ENCODE measurements at places on chromosomes 5 and 9. TPM values are rescaled to one million over a fixed set of nuclear protein-coding genes. Genes with fewer than 3 reads are reported as not detected.

GRCh38 chr9:127130661-127131538 is 8.5 kb upstream of the ANGPTL2 start:
- DNase-seq: no peak

- no peak for DNase-seq
These were observed 219.7 kb downstream of the EFNA5 start for GRCh38 chr5:107451028-107451427.

The IL9 gene
- total RNA-seq: not detected

- no peak for DNase-seq
These were observed 529.3 kb downstream of the BNC2 start for GRCh38 chr9:16341177-16341576.

- DNase-seq: no peak
These were observed 1619.6 kb upstream of the WWC1 start for GRCh38 chr5:166671811-166672210.

The SLC1A1 gene
- 41.6 TPM for total RNA-seq

The SPINK4 gene
- not detected for total RNA-seq

DNA sequence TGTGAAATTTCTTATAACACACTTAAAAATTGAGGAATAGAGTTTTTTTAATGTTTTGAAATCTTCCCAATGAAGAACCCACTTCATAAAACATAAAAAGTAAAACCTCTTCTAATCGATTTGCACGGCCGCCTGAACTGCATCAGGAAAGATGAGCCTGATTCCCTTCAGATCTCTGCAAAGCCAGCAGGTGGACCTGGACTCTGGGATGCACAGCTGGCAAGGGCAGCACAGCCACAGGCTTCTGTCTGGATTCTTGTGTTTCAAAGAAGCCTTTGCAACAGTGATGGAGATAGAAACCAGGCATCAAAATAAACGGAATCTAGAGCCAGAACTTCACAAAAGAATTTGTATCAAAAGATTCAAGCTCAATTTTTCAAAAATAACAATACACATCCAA is 36.0 kb upstream of the SPATA31C2 start:
- DNase-seq: no peak

DNA sequence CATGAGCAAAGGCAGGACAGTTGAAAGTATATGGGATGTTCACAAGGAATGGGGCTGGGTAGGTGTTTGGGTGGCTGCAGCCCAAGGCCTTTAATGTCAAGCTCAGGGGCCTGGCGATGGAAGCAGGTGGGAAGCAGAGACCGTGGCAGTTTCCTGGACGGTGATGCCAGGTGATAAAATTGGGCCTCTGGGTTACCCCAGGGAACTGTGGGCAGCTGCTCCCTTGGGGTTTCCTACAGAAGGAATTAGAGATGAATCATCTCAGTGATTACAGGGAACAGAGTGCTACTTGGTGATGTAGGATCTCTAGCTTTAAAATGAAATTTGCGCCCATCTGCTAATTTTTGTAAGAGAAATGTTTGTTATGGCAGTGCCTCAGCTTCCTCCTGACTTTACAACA is 39.2 kb downstream of the TSTD2 start:
- DNase-seq: no peak

DNA sequence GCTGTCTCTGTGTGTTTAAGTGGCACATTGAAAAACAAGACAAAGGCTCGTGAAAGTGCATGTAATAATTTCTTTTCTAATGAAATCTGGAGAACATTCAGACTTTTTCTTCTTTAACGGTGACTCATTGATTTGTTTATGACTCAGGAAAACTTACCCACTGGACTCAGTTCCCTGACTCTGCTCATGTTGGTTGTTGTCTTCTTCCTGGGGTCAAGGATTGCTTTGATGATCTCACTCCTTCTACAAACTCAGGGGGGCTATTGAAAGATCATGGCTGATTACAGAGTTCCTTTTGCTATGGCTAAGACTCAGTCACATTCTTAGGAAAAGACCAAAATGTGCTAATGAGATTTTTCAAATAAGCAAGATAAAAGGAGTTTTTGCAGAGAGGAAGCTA is 141.1 kb upstream of the DAP start:
- DNase-seq: peak; percentile 18

GRCh38 chr9:106922026-106922425 is 59.1 kb downstream of the ZNF462 start:
- DNase-seq: no peak

The C5 gene
- 0.96 TPM for total RNA-seq

DNA sequence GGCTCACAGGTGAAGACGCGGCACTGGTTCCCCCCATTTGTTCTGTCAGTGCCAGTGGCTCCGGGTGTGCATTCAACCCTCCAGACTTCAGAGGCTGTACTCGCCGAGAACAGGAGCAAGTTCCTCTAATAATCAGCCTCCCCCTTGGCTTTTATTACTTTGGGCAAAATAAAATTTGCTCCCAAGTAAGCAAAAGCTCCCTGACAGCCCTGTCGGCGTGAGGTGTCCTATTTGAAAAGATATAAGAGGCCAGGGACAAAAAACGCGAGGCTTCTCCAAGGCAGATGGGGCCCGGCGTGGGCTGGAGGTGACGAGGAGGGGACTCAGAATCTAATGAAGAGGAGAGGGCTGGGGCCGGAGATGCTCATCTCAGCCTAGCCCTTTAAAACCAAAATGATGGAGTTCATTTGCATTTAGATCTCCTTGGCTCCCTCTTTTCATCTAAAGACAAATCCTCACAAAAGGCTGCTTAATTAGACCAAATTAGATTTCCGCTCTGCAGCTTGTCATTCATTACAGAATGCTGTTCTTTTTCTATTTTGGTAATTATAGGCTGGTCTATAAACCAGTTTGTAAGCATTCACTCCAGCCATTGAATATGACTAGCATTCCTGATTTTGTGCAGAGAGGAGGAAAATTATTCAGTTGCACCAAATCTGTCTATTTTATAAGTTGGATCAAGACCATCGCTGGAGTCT is 68.5 kb downstream of the CFAP77 start:
- no peak for DNase-seq

The TNIP1 gene
- 176 TPM for total RNA-seq

The SH3TC2 gene
- total RNA-seq: 5.1 TPM

GRCh38 chr5:133867851-133868545 is 100.4 kb downstream of the C5orf15 start:
- DNase-seq: no peak

- DNase-seq: no peak
These were observed 2.3 kb upstream of the ST8SIA4 start for GRCh38 chr5:100905259-100905914.

The CA9 gene
- 11.6 TPM for total RNA-seq

DNA sequence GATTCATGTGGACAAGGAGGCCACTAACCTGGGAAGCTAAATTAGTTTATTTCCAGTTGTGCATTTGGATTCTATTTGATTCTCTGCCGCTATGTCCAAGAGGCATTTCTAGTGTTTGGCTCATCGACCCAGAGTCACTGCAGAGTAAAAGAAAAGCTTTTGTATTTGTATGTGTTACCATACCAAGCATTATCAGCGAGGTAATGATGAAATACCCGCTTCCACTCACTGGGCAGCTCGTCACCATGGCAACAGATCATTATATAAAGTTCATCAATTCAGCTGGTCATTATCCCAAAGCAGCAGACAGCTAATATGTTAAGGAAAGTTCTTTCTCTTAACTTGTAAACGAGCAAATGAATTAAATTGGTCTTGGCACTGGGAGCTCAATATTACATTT is 380.3 kb downstream of the SEMA5A start:
- DNase-seq: no peak

The TMC1 gene
- total RNA-seq: not detected

The PRDM9 gene
- total RNA-seq: not detected

GRCh38 chr5:626850-627249 is 14.7 kb downstream of the CEP72 start:
- no peak for DNase-seq

GRCh38 chr9:68844631-68845612 is 139.9 kb downstream of the PIP5K1B start:
- DNase-seq: no peak

The SLC24A2 gene
- total RNA-seq: not detected

GRCh38 chr9:113992994-113993393 is 85.1 kb downstream of the AMBP start:
- DNase-seq: no peak

The TBC1D2 gene
- total RNA-seq: 12.2 TPM

DNA sequence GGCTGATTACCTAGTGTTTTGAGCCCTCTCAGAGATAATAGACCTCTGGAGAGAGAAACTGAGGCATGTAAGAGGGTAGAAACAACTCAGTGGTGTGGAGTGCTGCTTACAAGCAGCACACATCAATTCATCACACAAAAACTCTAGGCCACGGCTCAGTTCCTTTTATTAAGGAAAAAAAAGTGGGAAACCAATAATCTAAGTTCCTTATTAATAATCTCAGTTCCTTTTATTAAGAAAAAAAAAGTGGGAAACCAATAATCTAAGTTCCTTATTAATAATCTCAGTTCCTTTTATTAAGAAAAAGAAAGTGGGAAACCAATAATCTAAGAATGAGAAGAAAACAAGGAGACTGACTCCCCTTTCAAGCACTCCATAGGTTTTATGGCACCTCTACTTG is 28.0 kb downstream of the TXNDC8 start:
- DNase-seq: no peak

GRCh38 chr5:41346609-41347008 is 133.3 kb upstream of the C6 start:
- DNase-seq: no peak

DNA sequence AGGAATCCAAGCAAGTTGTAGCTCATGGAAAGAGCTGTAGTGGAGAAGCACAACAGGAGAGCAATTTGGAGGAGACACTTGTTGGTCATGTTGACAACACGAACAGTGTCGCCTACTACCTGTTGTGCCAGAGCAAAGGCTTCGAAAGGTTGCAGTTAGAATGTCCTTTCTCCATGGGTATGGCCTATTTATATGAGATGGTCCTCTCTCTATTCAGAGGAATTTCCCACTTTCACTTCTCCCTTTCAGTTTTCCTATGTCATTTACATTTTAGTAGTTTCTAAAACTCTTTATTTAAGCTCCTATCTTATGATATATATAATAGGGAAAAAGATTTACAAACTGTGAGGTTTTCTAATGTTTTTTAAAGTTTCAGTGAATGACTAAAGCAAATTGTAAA is at the start of gene IFNB1:
IFNB1 (minus strand) TSS at position 162 of the 400 bp plus-strand sequence; CDS start at position 89, 73 bp downstream.
- no peak for DNase-seq

The SLC44A1 gene
- 19.6 TPM for total RNA-seq

The PSAT1 gene
- total RNA-seq: 70.3 TPM
